ENCODE measurements at places on chromosomes 2 and 18.

- no peak for DNase-seq
Measured at GRCh38 chr2:158015428-158016076, 86.1 kb upstream of the UPP2 start.

- no peak for DNase-seq
Measured at GRCh38 chr2:112026509-112026908, 28.6 kb upstream of the TMEM87B start.

- no peak for DNase-seq
Measured at GRCh38 chr2:188845692-188846091, 128.5 kb upstream of the COL3A1 start.

DNA sequence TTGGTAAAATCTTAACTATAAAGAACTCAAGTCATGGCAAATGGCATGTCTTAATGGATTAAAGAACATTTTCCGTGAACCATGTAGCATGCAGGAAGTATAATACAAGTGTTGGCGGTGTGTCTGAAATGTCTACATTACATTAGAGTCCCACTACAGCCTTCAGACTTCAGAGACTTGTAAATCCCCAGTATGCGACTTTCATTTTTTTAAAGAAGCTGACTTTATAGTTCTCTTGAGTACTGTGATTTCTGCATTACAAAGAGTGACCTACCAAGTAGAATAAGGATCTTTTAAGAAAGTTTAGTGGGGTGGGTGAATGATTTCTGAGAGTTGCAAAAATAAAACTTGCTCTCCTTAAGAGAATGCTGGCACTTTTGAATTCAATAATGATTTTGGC, 140.7 kb upstream of the FN1 start:
- DNase-seq, result no peak

DNA sequence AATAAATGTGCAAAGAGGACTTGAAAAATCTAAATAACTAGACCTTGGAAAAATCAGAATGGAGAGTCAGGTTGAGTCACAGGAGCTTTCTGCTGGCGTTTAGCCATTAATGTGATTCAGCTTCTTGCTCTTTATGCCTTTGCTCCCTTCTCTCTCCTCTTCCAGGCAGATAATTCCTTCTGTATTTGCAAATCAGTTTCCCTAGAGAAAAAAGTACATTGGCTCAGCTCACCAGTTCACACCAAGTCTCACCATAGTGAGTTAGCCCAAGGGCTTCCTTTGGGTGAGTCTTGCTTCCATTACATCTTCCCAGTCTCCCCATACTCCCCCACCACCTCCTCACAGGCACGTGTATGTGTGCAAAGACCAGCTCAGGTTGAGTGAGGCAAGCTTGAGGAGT, 73.6 kb downstream of the CYBRD1 start:
- DNase-seq, result no peak

DNA sequence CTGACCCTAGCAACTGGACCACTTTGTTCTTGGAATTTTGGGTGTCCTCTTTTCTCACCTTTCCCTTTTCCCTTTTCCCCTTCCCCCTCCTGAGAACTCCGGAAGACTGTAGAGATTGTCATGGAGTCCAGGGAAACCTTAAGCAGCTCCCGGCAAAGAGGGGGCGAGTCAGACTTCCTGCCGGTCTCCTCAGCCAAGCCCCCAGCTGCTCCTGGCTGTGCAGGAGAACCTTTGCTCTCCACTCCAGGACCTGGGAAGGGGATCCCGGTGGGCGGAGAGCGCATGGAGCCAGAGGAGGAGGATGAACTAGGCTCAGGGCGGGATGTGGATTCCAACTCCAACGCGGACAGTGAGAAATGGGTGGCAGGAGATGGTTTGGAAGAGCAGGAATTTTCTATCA, 20.5 kb downstream of the SETBP1 start:
- DNase-seq, result no peak

DNA sequence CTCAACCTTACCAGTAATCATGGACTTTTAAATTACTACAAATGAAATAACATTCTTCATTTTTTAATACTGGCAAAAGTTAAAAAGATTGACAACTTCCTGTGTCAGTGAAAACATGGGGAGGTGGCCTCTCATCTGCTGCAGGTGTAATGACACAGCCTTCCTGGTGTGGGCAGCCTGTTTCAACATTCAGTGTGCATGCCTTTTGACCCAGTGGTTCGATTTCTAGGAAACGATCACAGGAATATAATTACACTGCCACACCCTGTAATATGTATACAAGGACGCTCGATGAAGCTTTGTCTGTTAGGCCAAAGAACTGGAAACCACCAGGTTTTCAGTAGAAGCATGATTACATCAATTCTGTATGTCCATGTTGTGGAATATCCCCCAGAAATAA, 68.7 kb downstream of the MTHFD2 start:
- no peak for DNase-seq

- no peak for DNase-seq
Measured at GRCh38 chr18:62781893-62782292, 66.6 kb downstream of the PHLPP1 start.

- no peak for DNase-seq
Measured at GRCh38 chr18:7743256-7743655, 176.1 kb downstream of the PTPRM start.

- DNase-seq, result no peak
Measured at GRCh38 chr18:37598966-37599896, 33.6 kb upstream of the CELF4 start.

DNA sequence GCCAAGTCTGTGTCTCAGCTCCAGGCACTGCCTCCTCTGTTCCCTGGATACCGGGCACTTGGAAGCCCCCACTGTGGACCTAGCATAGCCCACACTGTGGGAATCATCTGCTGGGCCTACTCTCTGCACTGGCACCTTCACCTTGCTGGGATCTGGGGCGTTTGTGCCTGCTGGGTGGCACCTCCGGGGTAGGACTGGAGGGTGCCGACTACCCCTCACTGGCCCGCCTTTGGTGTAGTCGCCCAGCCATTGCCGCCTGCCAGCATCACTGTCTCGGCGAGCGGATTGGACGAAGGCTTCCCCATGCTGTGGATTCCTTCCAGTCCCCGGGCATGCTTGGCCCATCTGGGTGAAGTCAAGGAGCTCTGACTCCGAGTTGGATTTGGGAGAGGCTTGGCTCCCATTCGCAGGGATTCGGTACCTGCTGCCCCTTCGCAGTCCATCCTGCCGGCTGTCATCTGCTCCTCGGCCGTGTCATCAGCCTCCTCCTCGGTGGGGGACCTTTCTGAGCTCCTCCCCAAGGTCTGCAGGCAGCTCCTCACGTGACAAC, 180.6 kb upstream of the HDAC4 start:
- DNase-seq, result no peak

DNA sequence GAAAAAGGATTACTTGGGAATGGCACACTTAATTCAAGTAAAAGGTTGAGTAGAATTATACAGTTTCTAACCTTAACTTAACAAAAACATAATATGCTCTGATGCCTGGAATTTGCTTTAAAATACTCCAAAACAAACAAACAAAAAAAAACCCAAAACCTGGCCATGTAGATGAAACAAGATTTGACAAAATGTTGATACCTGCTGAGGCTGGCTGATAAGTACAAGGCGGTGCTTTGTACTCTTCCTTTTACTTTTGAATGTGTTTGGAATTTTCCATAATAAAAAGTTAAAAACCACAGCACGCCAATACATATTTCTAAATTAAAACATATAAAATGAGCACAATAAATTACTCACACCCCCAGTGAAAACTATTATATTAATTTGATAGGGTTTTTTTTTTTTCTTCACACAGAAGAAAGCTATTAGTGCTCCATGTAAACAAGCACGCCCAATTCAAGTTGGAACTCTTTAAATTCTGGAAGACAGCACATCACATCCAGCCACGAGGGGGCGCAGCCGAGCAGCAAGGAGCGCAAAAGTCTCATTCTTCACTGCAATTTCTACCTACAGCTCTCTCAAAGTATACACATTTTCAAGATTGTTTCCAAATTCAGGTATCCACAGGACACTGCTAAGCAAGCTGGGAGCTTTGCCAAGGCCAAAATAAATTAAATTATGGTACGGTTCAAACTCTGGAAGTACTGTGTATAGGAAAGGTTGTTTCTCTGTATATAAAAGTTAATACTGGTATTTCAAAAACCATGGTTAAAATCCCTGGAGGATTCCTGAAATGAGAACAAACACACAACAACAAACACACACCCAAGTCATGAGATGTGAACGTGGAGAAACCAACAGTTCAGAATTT, 7.5 kb downstream of the SERTAD2 start:
- DNase-seq, result no peak

- DNase-seq, result no peak
Measured at GRCh38 chr18:28161608-28162599, 15.0 kb downstream of the CDH2 start.

DNA sequence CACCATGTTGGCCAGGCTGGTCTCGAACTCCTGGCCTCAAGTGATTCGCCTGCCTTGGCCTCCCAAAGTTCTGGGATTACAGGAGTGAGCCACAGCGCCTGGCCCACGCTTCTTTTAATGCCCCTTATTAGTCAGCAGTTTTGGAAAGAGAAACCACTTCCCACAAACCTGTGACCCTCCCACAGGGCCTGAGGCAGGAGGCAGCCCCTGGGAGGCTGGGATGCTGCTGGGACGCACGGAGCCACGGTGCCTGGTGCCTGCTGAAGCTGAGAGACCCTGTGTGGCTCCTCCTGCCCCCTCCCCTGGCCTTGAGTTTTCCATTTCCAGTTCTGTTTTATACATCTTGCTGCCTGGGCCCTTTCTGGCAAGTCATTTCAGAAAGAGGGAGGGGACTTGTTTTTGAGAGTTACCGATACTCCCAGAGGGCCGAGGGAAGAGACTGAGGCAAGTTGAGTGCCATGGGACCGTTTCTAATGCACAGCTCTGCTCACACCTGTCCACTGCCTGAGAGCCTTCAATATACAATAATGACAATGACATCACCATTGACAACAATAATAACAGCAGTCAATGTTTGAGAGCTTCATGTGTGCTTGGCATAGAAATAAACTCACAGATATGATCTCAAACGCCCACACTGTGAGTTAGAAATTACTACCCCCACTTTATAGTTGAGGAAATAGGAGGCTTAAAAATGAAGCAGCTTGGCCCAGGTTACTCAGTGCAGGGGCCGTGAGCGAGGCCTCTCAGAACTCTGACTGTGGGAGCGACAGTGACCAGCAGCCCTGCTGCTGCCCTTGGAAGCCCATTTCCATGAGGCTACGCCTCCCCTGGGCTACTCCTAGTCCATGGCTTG, 78.1 kb upstream of the YWHAQ start:
- no peak for DNase-seq

- no peak for DNase-seq
Measured at GRCh38 chr18:69872661-69873060, 75.0 kb downstream of the CD226 start.

DNA sequence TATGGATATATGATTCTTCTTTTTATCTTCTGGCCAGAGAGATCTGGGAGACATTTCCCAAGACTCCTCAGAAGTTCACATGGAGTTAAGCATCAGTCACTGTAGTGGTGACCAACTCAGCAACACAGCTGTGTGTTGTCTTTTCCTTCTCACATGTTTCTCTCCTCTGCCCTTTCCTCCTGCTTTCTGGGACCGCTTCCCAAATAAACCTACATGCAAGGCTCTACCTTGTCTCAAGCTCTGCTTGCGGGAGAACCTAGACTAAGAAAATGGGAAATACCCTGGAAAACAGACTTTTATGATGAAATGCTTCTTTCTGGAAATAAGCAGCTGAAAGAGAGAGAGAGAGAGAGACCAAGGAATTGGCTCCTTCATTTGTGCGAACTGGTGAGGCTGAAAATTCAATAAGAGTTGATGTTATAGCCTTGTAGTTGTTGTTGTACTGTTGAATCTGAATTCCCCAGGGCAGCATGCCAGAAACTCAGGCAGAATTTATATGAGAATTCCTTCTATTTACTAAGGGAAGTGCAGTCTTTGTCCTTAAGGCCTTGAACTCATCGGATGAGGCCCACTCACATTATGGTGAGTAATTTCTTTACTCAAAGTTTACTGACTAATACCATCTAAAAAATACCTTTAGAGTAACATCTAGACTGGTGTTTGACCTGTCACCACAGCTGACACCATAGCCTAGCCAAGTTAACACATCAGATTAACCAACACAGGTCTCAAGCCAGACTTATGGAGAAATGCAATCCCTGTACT, 22.7 kb upstream of the DSC1 start:
- DNase-seq, result no peak

DNA sequence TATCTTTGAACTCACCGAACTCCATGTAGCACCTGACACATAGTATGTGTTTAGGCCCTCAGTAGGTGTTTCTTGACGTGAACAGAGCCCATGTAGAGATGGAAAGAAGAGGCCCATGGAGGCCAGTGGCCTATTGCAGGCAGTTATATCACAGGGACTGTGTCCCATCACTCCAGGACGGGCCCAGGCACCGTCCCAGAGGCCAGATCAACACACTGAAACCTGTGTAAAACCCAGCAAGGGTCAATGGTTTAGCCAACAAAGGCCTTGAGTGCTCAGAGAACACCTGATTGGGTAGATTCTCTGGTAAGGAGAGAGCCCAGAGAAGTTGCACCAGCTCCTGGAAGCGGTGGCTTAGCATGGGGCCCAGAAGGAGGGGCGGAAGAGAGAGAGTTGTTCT, 82.8 kb downstream of the INHBB start:
- DNase-seq, result no peak

DNA sequence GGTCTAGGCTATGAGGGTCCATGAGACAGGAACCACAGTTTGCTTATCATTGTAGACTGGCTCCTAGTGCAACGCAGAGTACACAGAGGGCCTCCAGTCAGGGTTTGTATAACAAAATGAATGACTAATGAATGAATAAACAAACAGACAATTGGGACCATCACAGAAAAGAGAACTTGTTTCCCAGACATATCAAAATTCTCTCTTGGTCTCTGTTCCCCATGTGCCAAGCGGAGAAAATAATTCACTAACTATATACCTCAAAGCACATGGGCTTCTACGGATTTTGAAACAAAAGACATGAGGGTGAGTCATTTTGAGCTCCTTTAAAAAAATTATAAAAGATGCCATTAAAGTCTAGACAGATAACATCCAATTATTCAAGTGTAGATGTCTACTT, 28.0 kb downstream of the INO80C start:
- DNase-seq, result no peak

- DNase-seq, result no peak
Measured at GRCh38 chr2:102143450-102143985, 972 bp downstream of the IL1R1 start.

- no peak for DNase-seq
Measured at GRCh38 chr2:191521608-191522208, 156.2 kb upstream of the NABP1 start.

GRCh38 chr2:218727502-218728165, 17.0 kb downstream of the TTLL4 start:
- no peak for DNase-seq

GRCh38 chr2:29940706-29941105, 19.3 kb upstream of the ALK start:
- no peak for DNase-seq

DNA sequence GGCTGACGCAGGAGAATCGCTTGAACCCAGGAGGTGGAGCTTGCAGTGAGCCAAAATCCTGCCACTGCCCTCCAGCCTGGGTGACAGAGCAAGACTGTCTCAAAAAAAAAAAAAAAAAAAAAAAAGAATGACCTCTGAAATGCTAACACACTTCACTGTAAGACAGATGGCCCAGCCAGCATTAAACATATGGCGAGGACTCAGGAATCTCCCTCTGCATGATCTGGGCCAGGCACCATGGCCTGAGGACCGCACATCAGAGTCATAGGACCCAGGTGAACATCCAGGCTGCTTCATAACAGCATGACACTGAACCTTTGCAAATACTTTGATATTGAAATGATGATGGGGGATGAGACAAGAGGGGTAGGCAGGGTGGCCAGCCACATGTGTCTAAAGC, 56.1 kb upstream of the DNMT3A start:
- no peak for DNase-seq

GRCh38 chr2:64840426-64840881, 148.7 kb upstream of the SLC1A4 start:
- DNase-seq, result no peak
